ENCODE measurements at places on chromosomes 16 and 17.

DNA sequence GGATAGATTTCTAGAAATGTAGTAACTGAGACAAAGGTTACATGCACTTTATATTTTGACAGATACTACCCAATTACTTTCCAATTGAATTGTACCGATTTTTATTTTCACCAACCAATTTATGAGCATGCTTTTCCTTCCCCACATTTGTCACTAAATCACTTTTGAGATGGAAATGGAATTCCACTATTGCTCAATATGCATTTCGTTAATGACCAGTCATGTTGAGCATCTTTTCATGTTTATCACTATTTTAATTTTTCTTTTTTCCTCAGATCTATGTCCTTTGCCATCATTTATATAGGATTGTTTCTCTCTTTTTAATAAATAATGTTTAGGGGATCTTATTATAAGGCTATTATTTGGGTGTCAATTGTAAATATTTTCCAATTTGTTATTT is 102.8 kb upstream of the SMIM36 start:
- DNase-seq: no peak

DNA sequence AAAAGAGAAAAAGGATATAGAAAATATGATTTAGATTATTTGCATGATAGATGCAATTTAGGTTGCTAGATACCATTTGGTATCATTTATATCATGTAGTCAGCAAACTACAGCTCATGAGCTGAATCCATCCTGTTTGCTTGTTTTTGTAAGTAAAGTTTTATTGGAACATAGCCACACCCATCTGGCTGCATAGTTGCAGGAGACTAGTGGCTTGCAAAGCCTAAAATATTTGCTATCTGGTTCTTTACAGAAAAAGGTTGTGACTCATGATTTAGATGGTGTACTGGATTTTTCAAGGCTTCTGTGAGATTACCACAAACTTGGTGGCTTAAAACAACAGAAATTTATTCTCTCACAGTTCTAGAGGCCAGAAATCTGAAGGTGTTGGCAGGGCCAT is 49.9 kb downstream of the MAP2K4 start:
- no peak for DNase-seq

- no peak for DNase-seq
These were observed 26.2 kb upstream of the KIFC3 start for GRCh38 chr16:57828272-57829161.

- DNase-seq: peak; percentile 27
These were observed 10.5 kb upstream of the CCDC182 start for GRCh38 chr17:57755480-57756070.

GRCh38 chr16:83338138-83338537 is 469.6 kb upstream of the HSBP1 start:
- no peak for DNase-seq

DNA sequence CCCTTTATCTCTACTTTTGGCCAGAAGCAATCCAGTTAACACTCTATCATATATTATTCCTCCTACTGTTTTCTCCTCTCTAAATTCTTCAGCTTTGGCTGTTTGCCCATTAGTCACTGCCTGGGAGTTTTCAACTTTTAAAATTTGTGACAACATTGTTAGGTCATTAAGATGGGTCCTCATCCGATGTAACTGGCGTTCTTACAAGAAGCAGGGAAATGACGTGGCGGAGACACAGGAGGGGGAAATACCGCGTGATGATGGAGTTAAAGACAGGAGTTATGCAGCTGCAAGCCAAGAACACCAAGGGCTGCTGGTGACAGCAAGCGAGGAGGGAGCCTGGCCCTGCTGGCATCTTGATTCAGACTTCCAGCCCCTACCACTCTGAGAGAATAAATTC is 34.8 kb upstream of the CPHXL start:
- DNase-seq: no peak

GRCh38 chr17:37642681-37643080 is 565 bp downstream of the DDX52 start:
- no peak for DNase-seq

- DNase-seq: no peak
These were observed 859.1 kb upstream of the GOT2 start for GRCh38 chr16:59593194-59593661.

DNA sequence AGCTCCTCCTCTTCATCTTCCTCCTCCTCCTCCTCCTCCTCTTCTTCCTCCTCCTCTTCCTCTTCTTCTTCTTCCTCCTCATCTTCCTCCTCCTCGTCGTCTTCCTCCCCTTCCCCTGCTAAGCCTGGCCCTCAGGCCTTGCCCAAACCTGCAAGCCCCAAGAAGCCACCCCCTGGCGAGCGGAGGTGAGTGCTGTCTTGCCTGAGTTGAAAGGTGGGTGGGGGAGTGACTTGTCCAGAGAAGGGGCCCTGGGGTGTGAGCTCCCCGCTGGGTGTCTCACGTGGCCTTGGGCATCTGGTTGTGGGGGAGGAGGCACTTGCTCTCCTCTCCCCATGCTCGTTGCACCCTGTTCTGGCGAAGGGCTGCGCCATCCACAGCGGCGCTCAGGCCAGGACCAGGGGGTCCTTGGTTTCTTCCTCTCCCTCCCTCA is 8.0 kb downstream of the ELOB start:
- no peak for DNase-seq

- DNase-seq: peak; percentile 100
These were observed 1.2 kb upstream of the NLK start for GRCh38 chr17:28041068-28041843.

DNA sequence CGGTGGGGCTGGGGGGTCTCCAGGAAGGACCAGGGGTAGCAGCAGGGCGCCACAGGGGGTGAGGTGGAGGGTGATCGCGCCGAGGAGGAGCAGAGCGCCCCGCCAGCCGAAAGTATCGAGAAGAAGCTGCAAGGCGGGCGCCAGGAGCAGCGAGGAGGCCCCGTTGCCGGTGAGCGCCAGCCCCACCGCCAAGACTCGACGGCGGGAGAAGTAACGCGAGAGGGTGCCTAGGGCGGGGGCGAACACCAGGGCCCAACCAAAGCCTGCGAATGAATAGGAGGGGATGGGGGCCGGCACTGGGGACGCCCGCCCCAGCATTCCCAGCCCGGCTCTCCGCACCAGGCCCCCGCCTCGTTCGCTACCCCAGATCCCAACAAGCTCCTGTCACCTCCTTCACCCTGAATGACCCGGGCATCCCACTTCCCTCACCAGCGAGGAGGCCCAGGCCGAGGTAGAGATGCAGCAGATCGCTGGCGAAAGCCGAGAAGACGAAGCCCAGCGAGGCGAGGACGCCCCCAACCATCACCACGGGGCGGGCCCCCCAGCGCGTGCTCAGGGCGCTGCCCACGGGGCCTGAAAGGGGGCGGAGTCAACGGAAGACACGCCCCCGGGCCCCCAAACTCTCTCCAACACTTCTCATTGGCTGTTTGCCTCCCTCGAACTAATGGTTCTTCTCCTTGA is 1.3 kb downstream of the SLC16A11 start:
- DNase-seq: no peak

- no peak for DNase-seq
These were observed 15.1 kb downstream of the CLUAP1 start for GRCh38 chr16:3515897-3516296.

GRCh38 chr17:54947396-54947795 is 21.1 kb downstream of the COX11 start:
- DNase-seq: no peak

DNA sequence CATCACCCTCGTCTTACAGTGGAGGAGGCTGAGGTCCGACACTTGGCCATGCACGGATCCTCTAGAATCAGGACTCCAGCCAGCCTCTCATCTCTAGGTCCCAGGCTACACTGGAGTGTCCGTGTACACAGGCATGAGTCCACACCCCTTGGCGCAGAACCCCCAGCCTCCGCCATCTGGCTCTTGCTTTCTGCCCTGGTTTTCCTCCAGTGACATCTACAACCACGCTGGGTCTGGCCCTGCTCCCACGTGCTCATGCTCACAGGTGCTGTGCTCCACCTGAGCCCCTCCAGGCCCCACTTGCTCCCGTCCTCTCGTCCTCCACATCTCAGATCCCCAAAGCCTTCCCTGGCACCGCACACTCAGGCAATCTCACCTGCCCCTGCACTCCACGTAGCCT is 260.8 kb downstream of the ENGASE start:
- no peak for DNase-seq

DNA sequence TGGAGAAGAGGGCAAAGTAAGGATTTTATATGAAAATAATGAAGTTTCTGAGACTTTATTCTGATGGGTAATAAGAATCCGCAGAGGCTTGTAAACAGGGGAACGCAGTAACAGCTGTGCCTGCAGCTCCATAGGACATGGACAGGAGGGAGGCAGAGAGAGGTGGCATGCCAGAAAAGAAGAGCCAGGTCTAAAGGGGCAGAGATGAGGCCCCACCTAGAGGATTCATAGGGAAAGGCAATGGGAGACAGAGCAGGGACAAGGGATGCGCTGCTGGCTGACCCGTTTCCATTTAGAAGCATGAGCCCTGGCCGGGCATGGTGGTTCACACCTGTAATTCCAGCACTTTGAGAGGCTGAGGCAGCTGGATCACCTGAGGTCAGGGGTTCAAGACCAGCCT is 340.3 kb upstream of the CDH5 start:
- peak; percentile 66 for DNase-seq

DNA sequence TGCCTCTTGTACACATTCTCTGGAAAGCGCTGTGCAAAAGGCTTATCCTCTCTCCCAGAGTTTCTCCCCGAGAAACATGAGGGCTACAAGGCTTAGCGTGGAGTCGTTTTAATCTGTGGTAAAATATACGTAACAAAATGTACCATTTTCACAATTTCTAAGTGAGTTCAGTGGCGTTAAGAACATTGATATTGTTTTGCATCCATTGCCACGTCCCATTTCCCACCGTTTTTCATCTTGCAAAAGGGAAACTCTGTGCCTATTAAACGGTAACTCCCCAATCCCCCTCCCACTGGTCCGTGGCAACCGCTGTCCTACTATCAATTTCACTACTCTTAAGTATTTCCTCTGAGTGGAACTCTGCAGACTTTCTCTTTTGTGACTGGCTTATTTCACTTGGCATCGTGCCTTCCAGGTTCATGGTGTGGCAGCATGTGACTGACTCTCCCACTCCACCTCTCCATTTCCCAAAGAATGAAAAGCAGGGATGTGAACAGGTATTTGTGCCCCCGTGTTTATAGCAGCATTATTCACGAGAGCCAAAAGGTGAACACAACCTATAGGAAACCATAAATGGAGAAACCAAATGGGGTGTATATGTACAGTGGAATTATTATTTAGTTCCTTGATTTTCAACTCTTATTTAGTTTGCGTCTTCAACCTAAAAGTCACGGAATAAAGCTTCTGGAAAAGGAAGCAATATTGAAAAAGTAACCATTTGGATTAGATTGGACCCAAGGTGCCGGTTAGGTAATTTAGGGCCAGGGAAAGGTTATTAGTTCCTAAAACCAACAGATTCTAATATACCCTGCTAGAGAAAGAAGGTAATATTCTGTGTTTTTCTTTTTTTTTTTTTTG is 1.1 kb upstream of the USP32 start:
- peak; percentile 59 for DNase-seq

GRCh38 chr17:49646391-49647255 is 31.3 kb downstream of the SPOP start:
- no peak for DNase-seq

DNA sequence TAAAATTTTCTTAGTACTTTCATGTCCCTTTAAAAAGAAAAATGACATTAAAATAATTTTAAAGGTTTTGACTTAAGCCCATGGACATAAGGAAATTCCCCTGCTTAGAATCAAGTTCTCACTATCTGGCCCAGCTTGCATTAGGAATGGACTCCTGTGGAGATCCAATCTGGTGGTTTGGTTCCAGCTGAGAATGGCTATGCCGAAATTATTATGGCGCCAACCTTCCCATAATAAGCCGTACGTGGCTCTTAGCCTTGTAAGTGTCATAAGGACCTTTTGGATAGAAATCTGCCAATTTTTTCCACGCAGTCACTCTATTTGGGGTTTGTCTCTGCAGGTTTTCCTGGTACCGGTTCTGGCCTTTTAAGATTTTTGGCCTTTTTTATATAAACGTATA is 262.1 kb upstream of the MAF start:
- no peak for DNase-seq

DNA sequence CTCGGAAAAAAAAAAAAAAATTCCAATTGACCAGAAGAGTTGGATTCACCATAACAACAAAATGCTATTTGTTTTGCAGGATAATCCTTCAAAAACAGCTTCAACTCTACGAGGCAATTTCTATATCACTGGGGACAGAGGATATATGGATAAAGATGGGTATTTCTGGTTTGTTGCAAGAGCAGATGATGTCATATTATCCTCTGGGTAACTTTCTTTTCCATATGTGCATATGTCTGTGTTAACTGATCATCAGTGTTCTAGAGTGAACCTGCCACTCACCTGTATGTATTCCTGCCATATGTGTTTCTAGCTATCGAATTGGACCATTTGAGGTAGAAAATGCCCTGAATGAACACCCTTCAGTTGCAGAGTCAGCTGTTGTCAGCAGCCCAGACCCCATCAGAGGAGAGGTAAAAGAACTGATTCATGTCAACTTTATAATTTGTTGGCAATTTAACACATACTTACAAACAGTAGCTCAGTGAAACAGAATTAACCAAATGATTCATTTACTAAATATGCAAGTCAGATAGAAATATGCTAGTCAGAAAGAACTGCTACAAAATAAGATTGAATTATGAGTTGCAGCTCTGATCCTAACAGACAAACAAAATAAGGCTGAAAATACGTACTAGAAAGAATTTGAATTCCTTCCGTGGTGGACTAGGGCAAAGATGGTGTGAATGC is 14.2 kb downstream of the ERI2 start:
- no peak for DNase-seq

DNA sequence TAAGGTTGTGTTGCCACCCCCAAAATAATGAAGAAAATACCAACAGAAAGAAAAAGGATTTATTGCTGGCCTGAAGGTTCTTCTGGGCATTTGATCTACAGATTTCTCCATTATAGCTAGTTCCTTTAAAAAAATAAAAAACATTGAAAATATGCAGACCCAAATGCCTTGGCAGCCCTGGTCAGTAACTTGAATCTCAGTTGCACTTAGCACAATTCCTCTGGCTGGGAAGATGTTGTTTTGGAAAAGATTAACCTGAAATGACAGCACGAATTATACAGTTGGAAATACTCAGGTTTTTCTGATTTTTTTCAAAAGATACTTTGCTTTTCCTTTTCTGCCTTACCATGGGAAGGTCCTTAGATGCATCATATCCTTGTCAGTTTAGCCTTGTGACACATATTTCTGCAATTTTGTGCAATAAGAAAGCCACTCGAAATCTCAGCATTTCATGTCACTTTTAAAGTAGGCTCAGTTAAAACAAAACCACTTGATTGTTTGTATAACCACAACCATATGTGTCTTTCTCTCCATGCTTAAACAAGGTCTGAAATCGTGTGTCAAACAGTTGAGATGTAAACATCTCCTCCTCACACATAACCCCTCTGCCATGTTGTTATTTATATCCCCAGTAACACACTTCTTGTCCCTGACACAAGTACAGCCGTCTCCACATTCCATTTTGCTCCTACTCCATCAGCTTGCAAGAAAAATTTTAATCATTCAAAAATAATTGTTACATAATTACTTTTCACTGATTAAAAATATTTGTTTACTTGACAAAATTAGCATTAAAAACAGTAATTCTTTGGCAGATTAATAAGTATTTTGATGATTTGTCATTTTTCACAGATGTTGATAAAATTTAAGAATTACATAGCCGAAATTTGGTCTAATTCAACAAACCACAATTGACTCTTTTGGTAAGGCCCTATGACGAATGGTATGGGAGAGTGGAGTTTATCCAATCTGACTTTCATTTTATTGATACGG is 61.1 kb downstream of the SIAH1 start:
- DNase-seq: no peak
